CD4-positive, alpha-beta T cell treated with Interleukin-12 subunit alpha and Interleukin-12 subunit beta, for 1 hour (primary cell): ENCODE measurements at places on chromosomes 11 and 22.

DNA sequence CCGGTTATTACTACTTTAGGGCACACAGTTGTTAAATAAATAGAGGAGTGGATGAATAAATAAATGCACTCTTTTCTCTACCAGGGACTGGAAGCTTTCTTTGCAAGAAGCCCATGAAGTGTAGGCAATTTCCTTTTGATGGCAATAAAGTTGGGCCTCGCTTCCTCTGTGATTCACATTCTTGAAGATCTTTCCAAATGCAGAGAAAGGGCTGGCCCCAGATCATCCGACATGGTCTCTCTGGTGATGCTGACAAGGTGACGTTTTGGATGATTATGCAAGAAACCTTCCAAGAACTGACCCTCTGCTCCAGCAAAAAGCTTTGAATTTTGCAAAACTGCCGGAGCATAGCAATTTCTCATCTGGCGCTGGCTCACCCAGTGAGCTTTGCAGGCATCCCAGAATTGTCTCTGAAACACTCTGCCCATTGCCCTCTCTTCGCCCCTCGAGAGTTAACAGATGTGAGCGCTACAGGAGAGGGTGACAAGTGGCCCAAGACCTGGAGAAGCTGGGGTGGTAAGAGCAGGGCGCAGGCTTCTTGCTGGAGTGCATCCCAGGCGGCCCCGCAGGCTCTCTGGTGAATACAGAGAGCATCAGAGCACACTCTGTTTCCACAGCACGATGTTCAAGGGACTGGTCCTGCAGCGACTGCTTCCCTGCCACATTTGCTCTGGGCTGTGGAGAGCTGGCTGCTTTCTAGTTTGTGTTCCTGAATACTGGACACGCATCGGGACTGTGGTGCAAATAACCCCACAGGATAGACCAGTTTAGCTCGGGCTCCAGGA lies 11.5 kb upstream of the IFT27 start:
- DNase-seq = no peak

GRCh38 chr22:47654922-47655491 lies 892.6 kb downstream of the TBC1D22A start:
- DNase-seq = no peak

- DNase-seq = no peak
These were observed 303.4 kb downstream of the FAT3 start for GRCh38 chr11:92528001-92528400.

GRCh38 chr11:74532501-74533246 lies 39.1 kb upstream of the LIPT2 start:
- no peak for DNase-seq

DNA sequence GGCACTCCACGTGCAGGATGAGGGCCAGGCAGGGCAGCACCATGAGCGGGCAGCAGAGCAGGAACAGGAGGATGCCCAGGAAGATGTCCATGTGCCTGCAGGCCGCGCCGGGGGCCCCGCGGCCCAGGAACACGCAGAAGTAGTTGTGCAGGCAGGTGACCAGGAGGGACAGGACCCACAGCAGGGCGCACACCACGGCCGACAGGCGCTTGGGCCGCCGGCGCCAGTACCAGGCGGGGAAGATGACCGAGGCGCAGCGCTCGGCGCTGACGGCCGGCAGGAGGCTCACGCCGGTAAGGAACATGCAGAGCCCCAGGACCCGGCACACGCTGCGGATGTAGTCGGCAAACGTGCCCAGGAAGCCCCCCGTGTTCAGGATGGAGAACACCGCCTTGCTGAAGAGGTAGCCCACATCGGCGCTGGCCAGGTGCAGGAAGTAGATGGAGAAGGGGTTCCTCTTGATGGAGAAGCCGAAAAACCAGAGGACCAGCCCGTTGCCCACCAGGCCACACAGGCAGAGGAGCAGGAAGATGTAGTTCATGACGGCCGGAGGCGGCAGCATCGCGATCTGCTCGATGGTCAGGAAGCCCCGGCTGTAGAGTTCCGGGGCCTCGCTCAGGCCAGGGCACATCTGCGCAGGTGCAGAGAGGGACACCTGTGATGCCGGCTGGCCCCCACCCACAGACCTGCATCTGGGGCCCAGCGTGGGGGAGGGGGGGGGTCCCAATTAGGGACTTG lies 7.2 kb downstream of the MRGPRF start:
- no peak for DNase-seq

DNA sequence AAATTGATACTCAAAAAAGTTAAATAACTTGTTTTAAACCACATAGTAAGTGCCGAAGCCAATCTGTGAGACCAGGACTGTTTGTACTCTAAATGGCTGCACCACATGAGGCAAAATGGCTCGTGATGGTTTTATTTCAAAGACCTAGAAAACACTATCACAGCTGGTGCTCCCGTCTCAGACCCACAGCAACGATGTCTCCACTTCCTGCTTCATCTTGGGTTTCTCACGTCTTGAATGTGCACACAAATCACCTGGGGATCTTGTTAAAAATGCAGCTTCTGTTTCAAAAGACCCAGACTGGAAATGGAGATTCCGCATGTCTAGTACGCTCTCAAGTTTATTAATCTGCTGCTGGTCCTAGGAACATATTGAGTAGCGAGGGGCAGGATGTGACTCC lies 1.2 kb downstream of the CD3E start:
- peak; percentile 71 for DNase-seq

GRCh38 chr11:17401841-17402240 lies 13.4 kb upstream of the KCNJ11 start:
- no peak for DNase-seq

GRCh38 chr11:1639666-1640065 lies 10.1 kb downstream of the KRTAP5-5 start:
- DNase-seq = no peak

DNA sequence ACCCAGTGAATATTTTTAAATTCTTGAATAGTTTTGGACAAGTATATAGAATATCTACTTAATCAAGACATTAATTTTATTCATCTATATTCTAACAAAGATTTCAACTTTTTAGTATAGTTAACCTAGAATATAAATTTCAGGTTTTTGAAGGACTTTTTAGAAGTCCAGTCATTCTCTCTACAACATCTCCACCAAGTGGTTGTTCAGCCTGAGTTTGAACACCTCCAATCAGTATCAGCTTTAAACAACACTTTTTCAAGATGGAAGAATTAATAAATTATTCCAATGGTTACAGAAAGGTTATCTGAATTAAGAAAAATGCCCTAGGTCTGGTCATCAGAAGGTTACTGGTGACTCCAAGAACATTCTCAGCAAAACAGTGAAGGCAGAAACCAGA lies 31.8 kb downstream of the EIF3M start:
- DNase-seq = no peak

DNA sequence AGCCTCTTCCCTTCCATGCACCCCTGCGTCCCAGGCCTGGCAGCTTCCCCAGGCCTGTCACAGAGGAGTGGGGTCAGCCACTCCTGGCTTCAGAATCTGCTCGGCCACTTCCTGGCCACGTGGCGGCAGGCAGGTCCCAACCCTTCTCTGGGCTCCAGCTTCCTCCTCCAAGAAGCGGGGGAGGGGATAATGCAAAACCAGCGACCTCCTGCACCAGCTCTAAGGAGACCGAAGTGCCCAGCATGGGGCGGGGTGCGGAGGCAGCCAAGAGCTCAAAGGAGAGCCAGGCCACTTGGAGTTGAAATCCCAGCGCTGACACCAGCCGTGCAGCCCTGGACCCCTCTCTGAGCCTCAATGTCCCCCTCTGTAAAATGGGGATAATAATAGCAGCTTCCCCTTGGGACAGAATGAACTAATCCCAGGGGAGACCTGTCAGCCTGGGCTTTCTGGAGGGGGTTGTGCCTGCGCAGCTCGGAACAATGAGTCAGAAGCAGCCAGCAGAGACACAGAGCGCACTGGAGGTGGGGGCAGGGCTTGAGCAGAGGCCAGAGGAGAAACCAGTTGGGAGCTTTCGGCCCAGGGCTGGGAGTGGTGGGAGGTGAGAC lies 22.8 kb upstream of the PICK1 start:
- DNase-seq = no peak

DNA sequence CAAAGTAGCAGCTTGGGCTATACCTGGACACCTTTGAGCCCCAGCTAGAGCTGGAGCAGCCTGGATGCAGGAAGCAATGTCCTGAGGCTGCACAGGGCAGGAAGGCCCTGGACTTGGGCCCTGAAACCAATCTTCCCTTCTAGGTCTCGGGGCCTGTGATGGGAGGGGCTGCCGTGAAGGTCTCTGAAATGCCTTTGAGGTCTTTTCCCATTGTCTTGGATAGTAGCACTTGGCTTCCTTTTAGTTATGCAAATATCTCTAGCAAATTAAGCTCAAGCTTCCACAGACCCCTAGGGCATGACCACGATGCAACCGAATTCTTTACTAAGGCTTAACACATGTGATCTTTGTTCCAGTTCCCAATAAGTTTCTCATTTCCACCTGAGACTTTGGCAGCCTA lies 40.0 kb downstream of the LINC01488 start:
- DNase-seq = no peak

- peak; percentile 63 for DNase-seq
These were observed 19.9 kb upstream of the MUC5B start for GRCh38 chr11:1202776-1203504.

- no peak for DNase-seq
These were observed 206.3 kb downstream of the CWF19L2 start for GRCh38 chr11:107251298-107251697.

DNA sequence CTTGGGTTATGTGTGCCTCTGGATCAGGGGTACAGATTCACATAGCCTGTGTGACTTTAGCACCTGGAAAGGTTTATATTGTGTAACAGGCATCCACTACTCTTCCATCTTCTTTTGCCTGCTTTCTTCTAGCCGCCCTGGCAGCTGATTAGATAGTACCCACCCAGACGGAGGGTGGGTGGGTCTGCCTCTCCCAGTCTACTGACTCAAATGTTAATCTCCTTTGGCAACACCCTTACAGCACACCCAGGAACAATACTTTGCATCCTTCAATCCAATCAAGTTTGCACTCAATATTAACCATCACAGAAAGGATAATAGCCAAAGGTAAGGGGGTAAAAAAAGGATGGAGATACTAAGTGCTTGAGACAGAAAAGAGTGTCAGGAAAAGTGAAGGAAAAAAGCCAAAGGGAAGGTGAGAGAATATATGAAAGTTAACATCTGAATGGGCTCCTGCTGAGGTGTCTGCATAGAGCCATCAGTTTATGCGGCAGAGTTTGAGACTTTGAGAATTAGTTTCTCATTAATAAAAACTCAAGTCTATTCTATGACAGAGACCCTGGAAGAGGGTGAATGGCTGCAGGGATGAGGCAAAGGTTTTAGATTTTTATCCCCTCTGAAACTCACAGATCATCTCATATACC lies 2.6 kb upstream of the OR51B6 start:
- no peak for DNase-seq
